H4 (cell line): ENCODE measurements at places on chromosomes 7 and 10. TPM values are rescaled to one million over a fixed set of nuclear protein-coding genes. Genes with fewer than 3 reads are reported as not detected.
A peak's percentile ranks its signal among the peaks of the same experiment; 100 is the strongest.

DNA sequence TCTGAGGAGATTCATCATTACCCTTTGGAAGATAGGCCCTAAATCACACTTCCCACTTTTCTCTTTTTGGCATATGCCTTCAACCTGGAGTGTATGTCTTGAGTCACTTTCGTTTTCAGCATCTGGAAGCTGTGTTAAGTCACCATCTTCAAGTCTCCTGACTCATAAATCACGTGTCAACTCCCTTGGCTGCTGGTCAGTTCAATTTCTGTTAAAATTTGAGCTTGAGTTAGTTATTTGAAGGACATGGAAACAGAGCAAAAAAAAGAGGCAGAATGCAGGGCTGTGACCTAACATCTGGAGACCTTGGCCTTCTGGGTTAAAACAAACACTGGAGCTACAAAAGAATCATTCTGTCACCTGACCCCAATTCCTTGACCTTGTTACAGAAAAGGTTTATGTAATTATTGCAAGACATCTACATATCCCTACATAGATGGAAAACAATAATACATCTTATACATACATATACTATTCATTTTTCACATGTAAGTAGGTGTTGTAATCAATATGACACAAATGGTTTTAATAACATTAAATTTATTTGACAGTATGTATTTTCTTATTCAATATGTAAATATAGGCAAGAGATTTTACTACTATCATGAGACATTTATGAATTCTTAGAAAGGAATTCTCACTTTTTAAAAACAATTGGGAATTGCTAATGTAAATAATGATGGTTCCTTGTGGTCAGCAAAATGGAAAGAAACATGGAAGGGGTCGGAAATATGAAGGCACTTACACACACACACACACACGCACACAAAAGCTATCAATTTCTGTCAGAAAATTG is 169.7 kb upstream of the PHYHIPL start:
- DNase-seq: peak; percentile 65

The CEP55 gene
- total RNA-seq: 62.2 and 69.9 TPM in 2 replicates

GRCh38 chr10:131620904-131621303 is 279.9 kb upstream of the PPP2R2D start:
- DNase-seq: no peak

The CCDC3 gene
- total RNA-seq: 2.1 and 2.4 TPM in 2 replicates

The MSS51 gene
- total RNA-seq: 0.12 TPM in 1 of 2 replicates, not detected in the other
